ENCODE measurements at places on chromosomes 2 and 18.

- no peak for DNase-seq
Observed at GRCh38 chr2:126909781-126910180, 11.1 kb downstream of the TEX51 start.

- DNase-seq: no peak
Observed at GRCh38 chr2:48856144-48856543, 100.6 kb upstream of the LHCGR start.

GRCh38 chr2:139033300-139033699 is 253.1 kb upstream of the NXPH2 start:
- no peak for DNase-seq

DNA sequence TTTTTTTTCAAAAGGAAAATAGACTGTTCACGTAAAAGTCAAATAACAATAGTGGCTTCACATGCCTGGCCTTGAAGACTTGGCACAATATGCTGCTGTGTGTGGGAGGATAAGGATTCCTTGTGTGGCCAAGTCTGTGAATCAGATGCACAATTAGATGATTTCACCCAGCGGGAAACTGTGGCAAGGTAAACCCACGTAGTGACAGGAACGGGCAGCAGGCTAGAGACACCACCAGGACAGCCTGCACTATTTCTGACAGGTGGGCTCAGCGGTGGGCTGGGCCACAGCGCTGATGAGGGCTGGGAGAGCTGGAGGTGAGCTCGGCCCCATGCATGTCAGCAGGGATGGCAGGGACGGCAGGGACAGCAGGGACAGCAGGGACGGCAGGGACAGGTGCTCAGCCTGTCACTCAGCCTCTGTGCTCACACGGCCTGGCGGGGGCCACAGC is 21.6 kb downstream of the SNORC start:
- DNase-seq: no peak

DNA sequence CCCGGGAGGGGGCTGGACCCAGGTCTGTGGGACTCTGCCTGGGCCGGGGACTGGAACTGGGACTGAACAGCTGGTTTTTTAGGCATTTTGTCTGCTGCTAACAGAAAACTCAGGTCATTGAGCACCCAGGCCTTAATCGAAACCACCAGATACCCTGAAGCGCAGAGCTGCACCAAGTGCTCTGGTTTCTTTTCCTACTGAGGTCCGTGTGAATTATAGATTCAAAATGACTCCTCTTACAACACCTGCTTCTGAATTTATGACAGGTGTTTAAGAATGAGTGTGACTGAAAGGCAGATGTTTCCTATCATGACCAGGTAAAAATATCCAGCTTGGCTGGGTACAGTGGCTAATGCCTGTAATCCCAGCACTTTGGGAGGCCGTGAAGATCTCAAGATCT is 47.8 kb downstream of the TRAPPC12 start:
- DNase-seq: no peak

DNA sequence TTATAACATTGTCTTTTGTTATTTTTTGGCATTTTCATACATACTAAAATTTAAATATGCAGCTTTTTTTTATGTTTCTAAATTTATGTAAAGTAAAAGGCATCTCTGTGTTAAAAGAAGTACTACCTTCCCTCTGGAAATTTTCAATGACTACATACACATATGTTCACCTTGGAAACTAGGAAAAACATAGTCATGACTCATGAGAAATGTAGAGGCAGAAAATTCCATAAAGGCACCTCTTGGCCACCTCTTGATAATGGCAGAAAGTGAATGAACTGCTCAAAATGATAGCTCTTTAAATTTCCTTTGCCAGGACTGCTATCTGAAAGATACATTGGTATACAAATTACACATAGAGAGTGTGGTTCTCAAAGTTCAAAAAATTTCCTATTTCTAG is 889.1 kb upstream of the ZEB2 start:
- no peak for DNase-seq

DNA sequence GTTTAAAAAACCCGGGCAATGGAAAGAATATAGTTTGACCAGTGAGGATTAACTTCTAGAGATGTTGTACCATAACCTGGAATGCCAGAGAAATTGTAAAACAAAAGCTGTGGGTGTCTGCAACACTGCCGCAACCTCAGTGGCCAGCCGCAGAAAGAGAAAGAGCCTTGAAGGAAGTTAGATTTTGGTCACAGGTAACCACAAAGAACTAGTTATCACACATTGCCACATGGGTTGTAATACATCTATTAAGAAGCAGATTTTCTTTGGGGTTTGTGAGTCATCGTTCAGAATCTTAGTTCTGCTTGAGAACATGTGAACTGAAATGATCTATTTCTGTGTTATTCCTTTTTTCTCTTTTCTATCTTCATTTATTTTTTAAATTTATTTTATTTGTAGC is 222.9 kb upstream of the AGAP1 start:
- DNase-seq: no peak

- no peak for DNase-seq
Observed at GRCh38 chr18:74683573-74683972, 85.9 kb downstream of the ZNF407 start.

DNA sequence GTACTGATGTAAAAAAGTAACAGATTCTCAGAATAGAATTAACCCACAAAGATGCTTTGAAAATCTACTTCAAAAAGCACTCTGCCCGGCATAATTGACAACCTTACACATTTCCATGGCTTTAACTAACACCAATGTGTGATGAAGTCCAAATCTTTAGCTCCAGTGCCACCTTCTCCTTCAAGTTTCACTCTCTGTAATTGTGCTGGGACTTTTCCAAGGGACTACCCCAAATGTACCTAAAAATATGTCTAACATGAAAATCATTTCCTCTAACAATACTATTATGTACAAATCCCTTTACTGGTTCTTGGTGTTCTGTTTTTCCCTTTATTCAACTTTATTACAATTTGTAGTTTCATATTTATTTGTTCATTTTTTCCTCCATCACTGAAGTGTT is 20.6 kb upstream of the UBE2E3 start:
- DNase-seq: no peak

DNA sequence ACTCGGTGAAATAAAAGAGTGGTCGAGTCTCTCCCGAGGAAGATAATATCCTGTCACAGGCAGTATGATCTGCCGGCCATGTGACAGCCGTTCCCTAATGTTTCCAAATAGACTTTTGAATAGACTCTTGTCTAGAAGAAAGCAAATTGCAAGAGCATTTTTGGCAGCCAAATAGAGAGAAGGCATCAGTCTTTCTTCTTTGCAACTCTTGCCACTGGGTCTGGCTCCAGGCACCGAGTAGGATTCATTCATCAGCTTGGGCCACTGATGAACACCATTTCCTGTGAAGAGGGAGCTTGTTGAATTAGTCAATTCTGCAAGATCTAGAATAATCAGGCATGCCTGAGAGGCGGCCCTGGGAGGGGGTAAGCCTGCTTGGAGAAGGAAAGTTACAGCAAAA is 165.6 kb downstream of the KLHL29 start:
- no peak for DNase-seq

- DNase-seq: no peak
Observed at GRCh38 chr2:207064128-207064690, 101.5 kb downstream of the KLF7 start.

- no peak for DNase-seq
Observed at GRCh38 chr18:25244170-25244569, 107.8 kb downstream of the ZNF521 start.

DNA sequence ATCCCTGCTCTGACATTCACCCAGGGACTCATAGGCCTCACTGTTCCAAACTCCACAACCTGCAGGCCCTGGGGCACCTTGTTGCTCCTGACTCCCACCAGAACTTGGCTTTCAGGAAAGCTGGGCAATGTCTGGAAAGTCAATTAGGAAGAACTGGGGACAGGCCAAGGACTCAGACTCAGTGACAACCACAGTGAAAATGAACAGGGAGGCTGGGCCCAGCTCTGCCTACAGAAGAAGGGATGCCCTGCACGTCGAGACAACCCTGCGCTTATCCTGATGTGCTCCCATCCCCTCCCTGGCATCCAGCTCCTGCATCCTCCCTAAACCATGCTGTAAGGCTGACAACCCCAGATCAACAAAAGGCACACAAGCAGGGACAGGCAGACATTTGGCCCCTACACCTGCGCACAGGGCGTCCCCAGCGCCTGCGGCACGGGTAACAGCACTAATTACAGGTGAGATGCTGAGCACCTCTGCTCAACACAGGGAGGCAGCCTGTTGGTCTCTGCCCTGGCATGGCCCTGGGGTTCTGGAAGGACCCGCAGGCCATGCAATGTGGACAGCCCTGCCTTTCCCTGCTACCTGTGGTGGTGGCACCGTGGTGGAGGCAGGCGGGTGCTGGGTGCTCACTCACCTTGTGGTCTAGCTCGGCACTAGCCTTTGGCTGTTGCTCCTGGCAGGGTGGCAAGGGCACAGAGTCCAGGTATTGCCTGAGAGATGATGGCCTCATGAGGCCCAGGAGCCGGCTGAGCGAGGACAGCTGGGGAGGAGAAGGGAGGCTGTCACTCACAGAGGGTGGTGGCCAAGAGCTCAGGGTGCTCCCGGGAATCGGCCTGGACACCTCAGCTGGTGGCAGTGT is 23.6 kb upstream of the SEMA4C start:
- no peak for DNase-seq

GRCh38 chr18:8471372-8471771 is 137.9 kb upstream of the RAB12 start:
- no peak for DNase-seq

- no peak for DNase-seq
Observed at GRCh38 chr2:224174990-224175389, 135.9 kb upstream of the SERPINE2 start.

- no peak for DNase-seq
Observed at GRCh38 chr2:37635504-37636380, 35.7 kb downstream of the CDC42EP3 start.

- DNase-seq: no peak
Observed at GRCh38 chr2:165294912-165295311, 55.7 kb downstream of the SCN2A start.

GRCh38 chr2:75801234-75801982 is 90.7 kb upstream of the GCFC2 start:
- no peak for DNase-seq

DNA sequence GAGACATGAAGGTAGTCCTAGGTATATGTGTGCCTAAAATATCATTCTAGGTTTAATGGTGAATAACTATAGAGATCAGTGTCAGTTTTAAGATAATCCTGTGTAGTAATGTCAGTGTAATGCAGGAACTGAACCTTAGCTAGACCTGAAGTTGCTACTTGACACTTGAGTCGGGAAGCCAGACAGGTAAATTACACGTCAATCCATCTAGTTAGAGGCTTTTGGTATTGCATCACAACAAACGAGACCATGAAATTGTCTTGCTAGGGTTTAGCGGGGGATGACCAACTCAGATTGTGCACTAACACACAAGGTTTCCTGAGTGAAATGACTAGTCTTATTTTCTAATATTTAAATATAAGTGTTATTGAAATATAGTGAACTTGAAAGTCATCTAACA is 2.0 kb downstream of the YPEL5 start:
- DNase-seq: no peak

GRCh38 chr18:76491776-76492668 is 3.0 kb downstream of the ZNF516 start:
- DNase-seq: no peak

- DNase-seq: no peak
Observed at GRCh38 chr2:10498525-10499274, 50.6 kb upstream of the ODC1 start.

DNA sequence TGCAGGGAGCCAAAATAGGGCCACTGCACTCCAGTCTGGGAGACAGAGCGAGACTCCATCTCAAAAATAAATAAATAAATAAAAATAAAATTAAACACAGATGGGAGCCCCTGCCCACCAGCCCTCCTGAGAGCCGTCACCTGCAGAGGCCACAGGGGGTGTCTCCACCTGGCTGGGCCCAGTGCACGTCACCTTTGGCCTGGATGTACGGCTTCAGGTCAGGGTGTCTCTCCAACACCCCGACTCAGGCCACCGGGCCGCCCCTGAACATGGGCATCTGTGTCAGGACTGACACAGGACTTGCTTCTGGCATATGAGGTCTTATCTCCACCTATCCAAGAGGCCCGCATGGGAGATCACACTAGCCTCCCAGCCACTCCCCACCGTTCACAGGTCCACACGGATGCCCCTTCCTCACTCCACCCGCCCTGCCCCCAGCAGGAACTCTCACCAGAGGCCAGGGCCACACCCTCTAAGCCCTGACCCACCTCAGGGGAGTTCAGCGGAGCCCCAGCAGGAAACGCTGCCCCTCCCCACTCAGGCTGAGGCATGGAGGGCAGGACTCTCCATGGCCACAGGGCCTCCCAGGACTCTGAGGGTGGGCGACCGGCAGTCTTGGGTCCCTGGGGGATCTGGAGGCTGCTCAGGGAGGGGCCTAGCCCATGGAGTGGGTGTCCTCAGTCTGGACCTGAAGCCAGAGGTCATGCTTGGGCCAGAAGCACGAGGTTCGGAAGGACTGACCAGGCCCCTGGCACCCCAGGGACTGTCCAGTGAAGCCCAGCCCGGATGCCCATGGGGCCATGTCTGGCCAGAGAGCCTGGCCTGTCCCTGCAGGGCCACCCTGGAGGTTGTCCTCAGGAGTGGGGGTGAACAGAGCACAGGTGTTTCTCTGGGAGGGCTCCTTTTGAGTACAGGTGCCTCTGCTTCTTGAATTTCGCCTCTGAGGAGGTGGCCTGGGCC is 1.6 kb upstream of the CROCC2 start:
- DNase-seq: no peak

DNA sequence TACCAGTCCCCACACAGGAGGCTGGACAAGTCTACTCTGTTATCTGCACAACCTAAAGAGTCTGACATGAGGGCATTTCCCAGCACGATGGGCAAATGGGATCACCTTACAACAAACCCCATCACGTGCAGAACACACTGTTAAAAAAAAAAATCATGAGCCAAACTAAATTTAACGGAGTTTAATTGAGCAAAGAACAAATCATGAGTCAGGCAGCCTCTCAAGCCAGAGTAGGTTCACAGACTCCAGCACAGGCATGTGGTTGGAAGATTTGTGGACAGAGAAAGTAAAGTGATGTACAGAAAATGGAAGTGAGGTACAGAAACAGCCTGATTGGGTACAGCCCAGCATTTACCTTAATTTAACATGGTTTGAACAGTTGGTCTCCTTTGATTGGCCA is 59.9 kb downstream of the KYNU start:
- DNase-seq: no peak

GRCh38 chr2:167745667-167746066 is 501.7 kb downstream of the STK39 start:
- DNase-seq: no peak

DNA sequence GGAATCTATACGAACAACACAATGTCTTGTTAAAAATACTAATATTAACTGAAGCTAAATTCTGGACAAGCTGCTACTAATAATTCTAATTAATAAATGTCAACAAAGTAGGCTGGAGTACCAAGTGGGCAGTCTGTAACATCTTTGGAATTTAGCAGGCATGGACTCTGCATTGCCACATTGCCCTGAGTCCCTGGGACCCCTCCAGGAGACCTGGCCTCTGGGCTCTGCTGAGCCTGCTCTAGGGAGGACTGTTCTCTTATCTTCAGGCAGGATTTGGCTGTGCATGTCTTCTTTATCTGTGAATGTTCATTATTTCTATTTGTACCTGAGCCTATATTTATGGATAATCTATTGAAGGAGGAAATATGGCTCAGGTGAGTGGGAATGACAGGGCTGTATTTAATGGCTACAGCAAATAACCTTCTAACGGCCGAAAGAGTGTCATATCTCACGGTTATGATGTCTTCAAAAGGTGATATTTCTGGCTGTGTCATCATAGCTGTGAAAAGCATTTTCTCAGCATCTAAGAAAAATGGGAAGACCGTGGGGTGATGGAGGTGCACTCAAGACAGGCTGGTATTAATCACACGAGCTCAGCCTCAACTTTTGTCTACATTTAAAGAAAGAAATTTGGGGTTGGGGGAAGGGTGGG is 28.6 kb upstream of the SETBP1 start:
- no peak for DNase-seq

- DNase-seq: no peak
Observed at GRCh38 chr2:1744151-1744445, 217 bp downstream of the PXDN start.
